ENCODE measurements at places on chromosomes 3 and 15.

- peak; percentile 66 for DNase-seq
Measured at GRCh38 chr3:3089017-3089416, 21.2 kb downstream of the IL5RA start.

GRCh38 chr3:167450675-167451074, 23.2 kb downstream of the SERPINI2 start:
- no peak for DNase-seq

DNA sequence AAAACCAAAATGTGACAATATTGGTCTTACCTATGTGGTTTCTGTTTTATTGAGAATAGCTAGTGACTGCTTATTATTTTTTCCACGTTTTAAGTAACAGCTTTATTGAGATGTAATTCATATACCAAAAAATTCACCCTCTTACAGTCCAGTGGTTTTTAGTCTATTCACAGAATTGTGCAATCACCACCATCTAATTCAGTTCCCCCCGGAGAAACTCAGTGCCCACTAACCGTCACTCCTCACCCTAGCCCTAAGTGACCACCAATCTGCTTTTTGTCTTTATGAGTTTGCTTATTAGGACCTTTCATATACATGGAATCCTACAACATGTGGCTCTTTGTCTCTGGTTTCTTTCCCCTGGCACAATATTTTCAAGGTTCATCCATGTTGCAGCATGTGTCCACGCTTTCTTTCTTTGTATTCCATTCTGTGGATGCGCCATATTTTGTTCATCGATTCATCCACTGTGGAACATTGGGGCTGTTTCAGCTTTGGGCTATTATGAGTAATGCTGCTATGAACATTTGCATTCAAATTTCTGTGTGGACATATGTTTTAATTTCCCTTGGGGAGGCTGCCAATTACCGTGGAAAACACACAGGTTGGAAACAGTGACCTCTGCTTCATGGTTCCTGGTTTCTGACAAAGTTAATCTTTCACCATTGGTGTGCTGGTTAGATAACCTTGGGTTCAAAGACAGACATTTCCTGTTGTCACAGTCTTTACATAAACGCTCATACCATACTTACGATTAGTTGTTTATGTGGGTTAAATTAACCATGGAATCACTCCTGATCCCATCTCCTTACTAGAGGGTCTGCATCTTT, 3.2 kb upstream of the BCL2L10 start:
- DNase-seq, result no peak

DNA sequence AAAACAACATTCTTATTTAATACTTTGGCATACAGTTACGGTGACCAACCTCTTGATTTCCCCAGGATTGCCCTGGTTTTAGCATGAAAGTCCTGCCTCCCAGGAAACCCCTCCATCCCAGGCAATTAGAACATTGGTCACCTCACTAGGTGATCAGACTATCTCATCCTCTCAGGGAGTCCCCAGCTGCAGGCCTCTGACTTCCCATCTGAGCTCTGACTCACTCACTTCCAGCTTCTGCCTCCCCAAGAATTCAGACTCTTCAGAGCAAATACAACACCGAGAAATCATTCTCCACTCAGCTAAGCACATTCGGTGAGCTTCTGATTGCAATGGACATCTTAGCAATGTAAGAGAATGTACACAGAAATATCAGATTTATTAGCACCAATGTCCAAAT, 92.4 kb upstream of the HES1 start:
- DNase-seq, result no peak

GRCh38 chr3:53789459-53789858, 56.8 kb downstream of the CHDH start:
- no peak for DNase-seq

GRCh38 chr15:63305260-63305659, 27.9 kb downstream of the APH1B start:
- no peak for DNase-seq

DNA sequence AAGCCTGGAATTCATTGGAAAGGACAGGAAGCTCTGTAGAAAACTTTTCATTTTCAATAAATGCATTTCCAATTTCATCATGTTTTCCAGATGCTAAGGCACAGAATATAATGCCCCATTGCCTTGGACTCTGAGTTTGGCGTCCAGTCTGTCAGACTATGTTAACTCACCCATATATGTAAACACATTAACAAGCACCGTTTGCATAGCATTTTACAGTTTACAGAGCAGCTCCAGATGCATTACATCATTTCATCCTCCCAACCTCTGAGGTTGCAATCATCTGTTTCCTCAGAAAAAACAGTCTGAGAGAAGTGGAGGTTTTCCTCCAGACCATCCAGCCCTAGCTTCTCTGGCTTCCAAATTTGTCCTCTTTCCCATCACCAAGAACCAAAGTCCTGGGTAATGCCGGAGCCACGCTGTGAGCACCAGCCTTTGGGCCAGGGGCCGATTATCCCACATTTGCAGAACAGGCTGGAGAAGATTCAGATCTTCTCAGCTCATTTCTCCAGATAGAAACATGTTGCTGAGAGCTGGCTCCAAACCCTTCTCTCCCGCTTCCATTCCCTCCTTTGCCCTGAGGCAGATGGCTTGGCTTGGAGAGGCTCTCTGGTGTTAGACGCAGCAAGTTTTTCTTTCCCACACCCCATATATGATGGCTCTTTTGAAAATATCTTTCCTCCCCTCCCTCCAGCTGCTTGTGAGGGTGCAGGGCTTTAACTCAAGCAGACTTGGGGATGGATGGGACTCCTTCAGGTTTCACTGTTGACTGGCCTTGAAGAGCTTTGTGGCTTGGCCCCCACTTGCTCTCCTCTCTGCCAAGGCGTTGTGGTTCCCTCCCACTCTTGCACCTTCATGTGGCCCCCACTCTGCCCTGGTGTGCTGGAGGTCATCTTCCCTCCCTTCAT, 26.0 kb downstream of the CYP19A1 start:
- DNase-seq, result no peak

Measured in GM06990 (cell line).